ENCODE measurements at places on chromosomes 1 and 21. TPM values are rescaled to one million over a fixed set of nuclear protein-coding genes. Genes with fewer than 3 reads are reported as not detected.

The LMOD1 gene
- total RNA-seq = 0.52 TPM

DNA sequence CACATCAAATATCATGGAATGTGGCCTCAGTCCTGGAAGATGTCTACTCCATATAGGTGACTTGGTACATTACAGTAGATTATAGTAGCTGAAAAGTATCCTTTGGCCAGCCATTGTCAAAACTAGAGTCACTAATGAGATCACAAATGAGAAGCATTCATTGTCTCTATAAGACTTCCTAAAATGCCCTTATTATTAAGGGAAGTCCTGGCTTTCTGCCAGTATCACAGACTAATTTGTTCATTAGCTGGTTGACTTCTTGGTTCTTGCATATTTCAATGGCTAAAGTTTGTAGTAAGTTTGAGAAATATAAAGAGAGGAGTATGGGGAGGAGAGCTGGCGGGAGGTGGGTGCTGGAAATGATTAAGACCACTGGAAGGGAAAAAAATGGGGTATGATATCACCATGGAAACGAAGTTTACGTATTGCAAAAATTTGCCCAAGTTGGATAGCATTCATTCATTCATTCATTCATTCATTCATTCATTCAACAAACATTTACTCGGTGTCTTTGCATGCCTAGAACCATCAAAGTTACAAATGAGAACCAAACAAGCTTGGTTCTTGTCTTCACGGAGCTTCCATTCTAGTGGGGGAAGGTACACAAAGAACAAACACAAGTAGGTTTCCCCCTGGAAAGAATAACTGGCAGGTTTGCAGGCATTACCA lies 11.7 kb upstream of the B3GALNT2 start:
- H3K27ac ChIP-seq = no peak overlapping the region
- no peak overlapping the region for H3K4me3 ChIP-seq
- H3K27me3 ChIP-seq = no peaks in the 10 kb centered on the region
- no peak for DNase-seq
- H3K36me3 ChIP-seq = no peaks in the 10 kb centered on the region

The PM20D1 gene
- not detected for total RNA-seq

The MAGI3 gene
- 19.2 TPM for total RNA-seq

GRCh38 chr1:171140956-171141687 lies 44.0 kb upstream of the FMO2 start:
- no peaks in the 10 kb centered on the region for H3K27me3 ChIP-seq
- no peak overlapping the region for H3K27ac ChIP-seq
- no peaks in the 10 kb centered on the region for H3K36me3 ChIP-seq
- H3K4me3 ChIP-seq = peak overlapping the region; percentile 11
- peaks cover 36% of the 10 kb centered on the region for H3K4me1 ChIP-seq
- no peak for DNase-seq

Measured in type B pancreatic cell (in vitro differentiated cells).